Large intestine (tissue), 12 donors: ENCODE measurements at places on chromosomes 2 and 18. TPM values are rescaled to one million over a fixed set of nuclear protein-coding genes. Genes with fewer than 3 reads are reported as not detected.

The THSD7B gene
- 2.2 TPM for polyA plus RNA-seq

DNA sequence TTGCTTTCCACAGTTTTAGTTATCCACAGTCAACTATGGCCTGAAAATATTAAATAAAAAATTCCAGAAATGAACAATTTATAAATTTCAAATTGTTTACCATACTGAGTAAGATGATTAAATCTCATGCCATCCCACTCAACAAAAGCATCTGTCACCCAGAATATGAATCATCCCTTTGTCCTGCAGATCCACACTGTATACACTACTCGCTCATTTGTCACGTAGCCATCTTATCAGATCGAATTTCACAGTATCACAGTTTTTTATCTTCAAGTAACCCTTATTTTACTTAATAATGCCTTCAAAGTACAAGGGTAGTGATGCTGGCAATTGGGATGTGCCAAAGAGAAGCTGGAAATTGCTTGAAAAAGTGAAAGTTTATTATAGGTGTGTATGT lies 291.8 kb upstream of the LRATD1 start:
- no peak for DNase-seq

GRCh38 chr18:48575301-48575657 lies 36.4 kb downstream of the CTIF start:
- no peak for DNase-seq

DNA sequence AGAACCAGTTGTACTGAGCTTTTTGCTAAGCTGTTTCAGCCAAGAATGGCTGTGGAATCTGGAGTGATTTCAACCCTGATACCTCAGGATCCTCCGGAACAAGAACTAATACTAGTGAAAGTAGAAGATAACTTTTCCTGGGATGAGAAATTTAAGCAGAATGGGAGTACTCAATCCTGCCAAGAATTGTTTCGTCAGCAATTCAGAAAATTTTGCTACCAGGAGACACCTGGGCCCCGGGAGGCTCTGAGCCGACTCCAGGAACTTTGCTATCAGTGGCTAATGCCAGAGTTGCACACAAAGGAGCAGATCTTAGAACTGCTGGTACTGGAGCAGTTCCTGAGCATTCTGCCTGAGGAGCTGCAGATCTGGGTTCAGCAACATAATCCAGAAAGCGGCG lies 1.6 kb downstream of the ZNF397 start:
- no peak for DNase-seq
